ENCODE measurements at places on chromosomes 13 and 19.

DNA sequence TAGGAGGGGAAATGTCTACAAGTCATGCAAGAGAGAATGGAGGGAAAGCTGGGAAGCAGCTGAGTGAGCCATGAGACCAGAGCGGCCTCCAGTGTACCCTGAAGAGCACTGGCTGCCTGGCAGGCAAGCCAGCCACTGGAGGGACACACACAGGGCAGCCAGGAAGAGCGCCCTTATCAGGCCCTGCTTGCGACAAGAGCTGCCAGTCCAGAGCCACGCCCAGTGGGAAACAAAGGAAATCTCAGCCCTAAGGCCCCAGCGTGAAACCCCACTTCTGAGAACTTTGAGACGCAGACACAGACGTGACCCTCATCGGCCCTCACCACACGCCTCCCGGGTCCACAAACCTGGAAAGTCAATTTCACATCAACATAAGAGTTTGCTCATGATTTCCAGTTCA is 105.0 kb downstream of the STK24 start:
- no peak for DNase-seq

- DNase-seq: no peak
Measured at GRCh38 chr13:60175571-60175970, 11.8 kb upstream of the DIAPH3 start.

GRCh38 chr13:53417601-53418000 is 389.0 kb downstream of the OLFM4 start:
- DNase-seq: no peak

- peak; percentile 2 for DNase-seq
Measured at GRCh38 chr13:32206097-32206740, 108.9 kb downstream of the ZAR1L start.

DNA sequence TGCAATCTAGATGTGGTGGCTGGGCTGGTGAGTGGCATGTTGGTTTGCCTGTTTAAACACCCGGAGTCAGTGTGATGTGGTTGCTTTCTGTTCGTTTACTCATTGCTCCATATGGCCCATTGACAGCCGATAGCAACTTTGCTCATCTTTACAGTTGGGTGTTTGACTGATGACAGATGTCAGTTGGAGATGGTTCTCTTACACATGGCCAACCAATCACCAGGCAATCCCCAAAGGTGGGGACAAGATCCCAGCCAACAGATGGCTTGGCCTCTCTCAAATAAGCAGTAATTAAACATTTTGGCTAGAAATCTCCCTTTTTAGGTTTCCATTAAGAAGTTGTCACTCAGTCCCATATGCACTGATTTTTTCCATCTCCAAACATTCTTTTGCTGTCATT is 497.1 kb upstream of the ARGLU1 start:
- no peak for DNase-seq

- DNase-seq: no peak
Measured at GRCh38 chr19:38650911-38651584, 3.6 kb downstream of the ACTN4 start.

Data from right lung (tissue), 10 donors.